ENCODE measurements at places on chromosomes 16 and 17.

DNA sequence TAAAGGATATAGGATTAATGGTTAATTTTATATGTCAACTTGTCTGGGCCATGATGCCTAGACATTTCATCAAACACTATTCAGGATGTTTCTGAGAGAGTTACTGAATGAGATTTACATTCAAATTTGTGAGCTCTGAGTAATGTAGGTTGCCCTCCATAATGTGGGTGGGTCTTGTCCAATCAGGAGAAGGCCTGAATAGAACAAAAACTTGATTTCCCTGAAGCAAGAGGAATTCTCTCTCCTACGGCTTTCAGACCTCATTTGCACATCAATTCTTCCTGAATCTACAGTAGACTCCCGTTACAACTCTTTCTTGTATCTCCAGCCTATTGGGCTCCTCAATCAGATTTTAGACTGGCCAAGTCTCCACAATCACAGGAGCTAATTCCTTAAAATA, 377.9 kb upstream of the PMFBP1 start:
- DNase-seq: no peak

DNA sequence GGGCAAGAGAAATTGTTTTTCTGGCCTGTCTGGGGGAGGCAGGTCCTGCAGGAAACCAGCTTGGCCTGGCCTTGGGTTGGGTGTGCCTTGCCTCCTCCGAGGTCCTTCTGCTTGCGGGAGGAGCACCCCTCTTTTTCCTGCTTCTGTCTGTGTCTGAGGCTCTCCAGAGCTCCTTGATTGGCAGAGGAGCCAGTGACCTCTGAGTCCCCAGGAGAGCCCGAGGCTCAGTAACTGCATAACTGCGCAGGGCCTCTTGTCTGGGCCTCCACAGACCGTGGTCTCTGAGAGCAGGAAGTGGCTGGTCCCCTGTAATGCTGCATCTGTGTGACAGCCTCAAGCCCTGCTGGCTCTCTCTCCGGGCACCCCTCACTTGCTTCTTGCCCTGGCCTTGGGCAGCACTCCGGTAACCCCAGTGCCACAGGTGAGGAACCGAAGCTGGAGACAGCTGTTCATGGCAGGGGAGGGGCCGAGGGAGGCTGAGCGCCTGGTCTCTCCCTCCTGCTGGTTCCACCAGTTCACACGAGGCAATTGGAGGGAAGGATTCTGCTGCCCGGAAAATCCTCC, 1.6 kb downstream of the CAPN15 start:
- no peak for DNase-seq

DNA sequence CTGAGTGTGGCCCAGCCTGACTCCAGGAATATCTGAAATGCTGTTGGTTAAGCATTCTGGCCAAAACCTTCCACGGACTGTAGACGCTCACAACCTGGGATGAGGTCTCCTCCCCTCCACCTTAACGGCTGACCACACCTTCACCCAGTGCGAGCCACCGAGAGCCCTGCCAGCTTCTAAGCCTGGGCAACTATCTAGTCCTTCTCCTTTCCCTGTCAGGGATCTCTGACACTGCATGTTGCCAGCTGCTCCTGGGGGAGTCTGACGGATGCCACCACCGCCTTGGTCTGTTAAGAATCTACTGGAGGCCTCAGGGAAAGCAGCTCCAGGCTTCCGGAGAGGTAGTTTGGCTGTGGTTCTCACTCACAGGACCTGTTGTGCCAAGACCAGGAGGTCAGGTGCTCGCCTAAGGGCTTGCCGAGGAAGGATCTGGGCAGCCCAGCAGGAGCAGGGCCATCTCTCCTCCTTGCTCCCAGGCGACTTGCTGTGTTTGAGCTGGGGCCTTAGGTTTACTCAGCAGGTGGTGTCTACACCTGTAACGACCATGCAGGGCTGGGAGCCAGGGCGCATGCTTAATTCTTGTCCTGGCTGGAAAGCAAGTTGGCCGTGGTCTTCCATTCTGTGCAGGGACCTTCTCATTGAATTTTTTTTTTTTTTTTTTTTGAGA, 111.8 kb downstream of the NTN1 start:
- DNase-seq: no peak

DNA sequence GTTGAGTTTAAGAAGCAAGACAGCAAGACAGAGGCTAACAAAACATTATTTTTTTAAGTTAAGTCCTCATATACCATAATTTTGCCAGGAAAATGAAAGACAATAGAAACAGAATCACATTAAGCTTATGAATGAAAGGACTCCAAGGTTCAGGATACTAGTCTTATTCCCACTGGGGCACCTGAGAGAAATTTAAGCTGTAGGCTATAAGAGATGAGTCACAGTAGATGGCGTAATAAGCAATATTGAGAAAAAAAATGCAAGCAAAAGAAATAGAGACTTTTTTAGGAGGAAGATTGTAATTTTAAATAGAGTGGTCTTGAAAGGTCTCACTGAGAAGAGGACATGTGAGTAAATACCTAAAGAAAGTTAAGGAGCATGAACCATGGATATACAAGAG, 57.1 kb upstream of the KIF2B start:
- no peak for DNase-seq

DNA sequence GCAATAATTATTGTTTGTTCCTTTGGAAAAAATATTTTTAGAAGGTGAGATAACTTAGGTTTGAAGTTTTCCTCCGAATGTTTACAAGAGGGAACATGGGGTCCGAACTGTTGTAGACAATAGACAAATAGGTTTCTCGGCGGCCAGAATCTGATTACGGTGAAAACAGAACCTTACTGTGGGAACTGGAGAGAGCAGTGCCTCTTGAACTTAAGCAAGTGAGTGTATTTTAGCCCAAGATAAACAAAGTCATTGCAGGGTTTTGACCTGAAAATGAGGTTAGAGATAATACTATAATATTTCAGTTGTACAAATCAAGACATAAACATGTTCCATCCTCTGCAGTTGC, 134.7 kb downstream of the ABCA8 start:
- no peak for DNase-seq

GRCh38 chr17:42773290-42774035, at the start of gene VPS25:
Gene VPS25 (plus strand): TSS chr17:42773449. CDS start chr17:42773476, 27 bp downstream.
- no peak for DNase-seq
